Astrocyte of the spinal cord (primary cell): ENCODE measurements at places on chromosomes 12 and 14.

DNA sequence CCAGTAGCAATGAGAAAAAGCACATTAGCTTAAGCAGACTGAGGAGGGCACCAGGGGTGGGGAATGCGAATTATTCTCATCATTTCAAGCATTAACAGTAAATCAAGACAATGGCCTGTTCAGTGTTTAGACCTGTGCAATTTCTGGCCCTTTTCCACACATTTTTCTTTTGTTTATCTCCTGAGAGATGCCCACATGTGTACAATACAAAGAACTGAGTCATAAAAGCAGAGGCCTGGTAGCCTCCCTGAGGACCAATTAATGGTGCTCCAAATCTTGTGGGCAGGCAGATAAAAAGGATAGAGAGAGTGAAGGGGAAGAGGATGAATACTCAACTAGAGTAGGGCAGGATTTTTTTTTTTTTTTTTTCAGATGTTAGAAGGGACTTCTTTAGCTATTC, 480.8 kb downstream of the RERGL start:
- no peak for DNase-seq

DNA sequence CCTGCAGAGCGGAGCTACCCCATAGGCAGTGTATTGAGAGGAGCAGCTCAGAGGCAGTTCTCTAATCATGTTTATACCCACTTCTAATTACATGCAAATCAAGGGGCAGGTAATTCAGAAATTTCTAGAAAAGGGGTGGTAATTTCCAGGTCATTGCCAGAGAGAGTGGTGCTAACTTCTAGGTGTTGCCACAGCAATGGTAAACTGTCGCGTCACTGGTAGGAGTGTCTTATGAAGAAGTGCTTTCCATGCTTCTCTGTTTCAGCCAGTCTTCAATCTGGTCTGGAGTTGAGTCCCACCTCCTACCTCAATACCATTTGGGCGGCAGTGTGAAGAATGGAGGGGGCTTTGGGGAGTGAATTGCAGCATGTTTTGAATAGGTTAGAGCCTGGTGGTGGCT, 8.5 kb upstream of the AMN1 start:
- no peak for DNase-seq

DNA sequence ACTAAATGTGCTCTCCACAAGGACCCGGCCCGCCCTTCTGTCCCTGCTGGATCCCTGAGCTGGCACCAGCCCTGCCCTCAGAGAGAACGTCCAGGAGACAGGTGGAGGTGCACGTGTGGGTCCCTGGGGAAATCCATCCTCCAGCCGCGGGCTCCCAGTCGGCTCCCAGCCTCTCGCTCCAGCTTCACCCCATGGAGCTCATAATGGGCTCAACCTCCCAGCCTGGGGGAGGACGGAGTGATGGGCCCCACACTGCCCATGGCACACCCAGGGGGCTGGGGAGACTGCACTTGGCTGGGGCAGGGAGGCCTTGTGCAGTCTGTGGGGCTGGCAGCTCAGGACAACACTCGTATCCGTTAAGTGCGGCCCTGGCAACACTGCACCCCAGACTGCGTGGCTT, 250.5 kb downstream of the TMEM121 start:
- no peak for DNase-seq

- no peak for DNase-seq
These were observed 126.8 kb downstream of the TMTC1 start for GRCh38 chr12:29656762-29657538.

DNA sequence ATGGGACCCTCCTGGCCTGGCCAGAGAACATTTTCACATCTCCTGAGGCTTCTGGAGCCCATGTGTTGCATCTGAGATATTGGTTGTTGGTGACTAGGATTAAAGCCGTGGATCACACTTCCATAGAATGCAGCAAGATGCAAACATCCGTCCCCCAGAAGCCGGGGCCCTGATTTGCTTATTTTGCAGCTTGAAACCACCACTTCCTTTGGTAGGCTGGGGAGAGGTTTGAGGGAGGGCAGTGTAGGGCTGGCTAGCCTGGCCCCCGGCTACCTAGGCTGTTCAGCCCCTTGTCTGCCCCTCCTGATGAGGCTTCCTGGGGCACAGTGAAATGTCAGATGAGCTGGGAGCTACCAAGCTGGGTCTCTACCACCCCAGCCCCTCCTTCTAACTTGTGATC, 209.7 kb upstream of the PWP1 start:
- no peak for DNase-seq

- no peak for DNase-seq
These were observed 16.8 kb downstream of the GPATCH2L start for GRCh38 chr14:76168531-76168930.

DNA sequence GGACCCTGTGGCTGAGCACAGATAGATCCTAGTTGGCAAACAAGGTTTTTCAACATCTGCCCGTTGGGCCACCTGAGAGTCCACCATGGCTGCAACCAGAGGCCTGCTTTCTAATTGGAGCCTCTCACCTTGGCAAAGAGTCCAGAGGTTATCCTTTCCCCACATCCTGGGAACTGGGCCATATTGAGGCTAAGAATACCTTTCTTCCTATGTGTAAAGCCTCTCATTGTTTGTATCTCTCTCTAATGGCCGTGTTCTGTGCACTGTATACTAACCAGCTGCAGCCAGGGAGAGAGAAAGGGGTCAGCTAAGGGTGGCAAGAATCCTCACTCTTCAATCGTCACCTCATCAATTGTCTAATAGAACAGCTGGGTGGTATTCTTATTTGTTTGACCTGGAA, 79.1 kb upstream of the ST8SIA1 start:
- DNase-seq: no peak

DNA sequence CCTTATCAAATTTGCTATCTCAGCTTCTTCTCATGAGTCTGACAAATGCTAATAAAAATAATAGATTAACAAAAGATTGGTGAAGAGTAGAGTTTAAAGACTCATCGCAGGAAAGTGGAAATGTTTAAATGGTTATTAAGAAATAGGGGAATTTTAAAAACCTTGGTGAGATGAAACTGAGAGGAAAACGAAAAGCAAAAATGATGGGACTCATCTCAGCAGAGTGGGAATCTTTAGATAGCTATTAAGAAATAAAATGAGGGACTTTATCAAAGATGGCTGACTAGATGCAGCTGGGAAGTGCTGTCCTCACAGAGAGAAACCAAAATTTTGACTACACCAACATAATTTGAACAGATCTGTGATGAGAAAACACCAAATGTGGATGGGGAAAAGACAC, 79.2 kb upstream of the CD163 start:
- no peak for DNase-seq

- DNase-seq: no peak
These were observed 35.7 kb downstream of the WBP11 start for GRCh38 chr12:14767617-14768016.

GRCh38 chr12:47038270-47038748, 41.1 kb upstream of the PCED1B start:
- peak; percentile 49 for DNase-seq

DNA sequence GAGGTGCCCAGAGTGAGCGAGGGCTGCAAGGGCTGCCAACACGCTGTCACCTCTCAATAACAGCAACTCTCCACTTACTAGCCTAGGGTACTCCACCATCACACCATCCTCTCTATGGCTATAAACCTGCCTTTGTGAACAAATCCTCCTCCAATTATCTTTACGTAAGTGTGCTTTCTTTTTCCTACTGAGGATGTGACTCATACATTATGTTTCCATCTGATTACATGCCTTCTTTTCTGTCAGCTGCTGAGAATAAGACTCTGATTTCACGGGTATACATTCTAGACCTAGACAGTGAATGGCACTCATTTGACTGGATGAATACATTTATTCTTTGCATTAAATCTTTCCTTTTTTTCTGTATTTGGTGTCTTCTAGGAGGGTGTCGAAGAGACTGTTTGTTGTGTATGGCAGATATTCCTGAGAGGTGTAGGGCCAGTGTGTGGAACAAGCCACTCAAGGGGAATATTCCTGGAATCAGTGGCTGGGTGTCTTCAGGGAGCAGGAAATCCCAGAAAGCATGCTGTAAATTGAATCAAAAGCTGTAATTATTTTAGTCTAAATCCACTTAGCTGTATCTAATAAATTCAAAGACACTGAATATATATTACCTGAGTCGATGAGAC, 327.3 kb upstream of the TMTC1 start:
- DNase-seq: peak; percentile 70

- DNase-seq: no peak
These were observed 87.8 kb upstream of the PDE3A start for GRCh38 chr12:20280515-20280914.

- DNase-seq: no peak
These were observed 216.0 kb upstream of the EEA1 start for GRCh38 chr12:93145086-93145485.

DNA sequence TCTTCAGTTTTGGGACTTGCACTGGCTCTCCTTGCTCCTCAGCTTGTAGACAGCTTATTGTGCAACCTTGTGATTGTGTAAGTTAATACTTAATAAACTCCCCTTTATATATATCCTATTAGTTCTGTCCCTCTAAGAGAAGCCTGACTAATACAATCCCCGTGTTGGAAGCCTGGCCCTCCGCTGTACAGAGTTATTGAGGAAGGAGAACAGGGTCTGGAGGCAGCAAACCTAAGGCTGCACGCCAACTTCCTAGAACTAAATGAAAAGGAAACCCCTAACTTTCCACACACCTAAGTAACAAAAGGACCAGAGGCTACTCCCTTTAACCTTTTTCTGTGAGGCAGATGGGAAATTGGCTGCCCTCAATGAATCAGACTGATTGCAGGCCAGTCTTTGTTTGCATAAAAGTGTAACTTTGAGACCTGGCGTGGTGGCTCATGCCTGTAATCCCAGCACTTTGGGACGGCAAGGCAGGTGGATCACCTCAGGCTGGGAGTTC, 42.6 kb upstream of the LIMA1 start:
- no peak for DNase-seq

- no peak for DNase-seq
These were observed 25.3 kb downstream of the DDHD1 start for GRCh38 chr14:53127832-53128231.

- no peak for DNase-seq
These were observed 69.5 kb downstream of the SPPL3 start for GRCh38 chr12:120834489-120835303.

DNA sequence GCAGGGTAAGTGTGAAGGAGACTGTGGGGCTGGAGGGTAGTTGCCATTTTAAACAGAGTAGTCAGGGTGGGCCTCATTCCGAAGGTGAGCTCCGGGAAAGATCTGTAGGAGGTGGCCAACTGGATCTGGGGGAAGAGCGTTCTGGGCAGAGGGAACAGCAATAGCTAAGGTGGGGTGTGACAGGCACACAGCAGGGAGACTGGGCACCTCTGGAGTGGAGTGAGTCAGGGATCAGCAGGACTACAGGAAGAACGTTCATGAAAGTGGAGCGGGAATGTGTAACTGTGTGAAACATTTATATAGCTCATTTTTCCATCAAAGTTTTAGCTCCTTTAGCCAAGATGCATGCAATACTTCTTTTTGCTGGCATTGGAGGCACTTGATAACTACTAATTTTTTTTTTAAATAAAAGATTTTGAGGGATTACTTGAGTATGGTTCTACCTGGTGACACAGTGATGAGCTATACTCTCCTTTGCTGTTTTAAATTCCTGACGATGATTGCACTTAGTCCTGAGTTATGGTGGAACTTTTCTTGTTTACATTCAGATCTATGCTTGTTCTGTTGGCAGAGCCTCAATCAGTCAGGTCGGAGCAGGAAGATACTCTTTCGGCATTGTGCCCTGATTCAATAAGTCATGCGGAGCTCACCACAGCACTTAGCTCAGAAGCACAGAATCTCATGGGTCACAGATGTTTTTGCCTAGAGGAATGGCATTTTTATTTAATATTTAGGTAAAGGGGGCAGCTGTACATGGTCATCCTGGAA, 106.4 kb downstream of the WIF1 start:
- DNase-seq: no peak

- DNase-seq: no peak
These were observed 214.6 kb upstream of the NOS1 start for GRCh38 chr12:117576053-117576452.

GRCh38 chr14:93975791-93976476, 436 bp downstream of the ASB2 start:
- no peak for DNase-seq

DNA sequence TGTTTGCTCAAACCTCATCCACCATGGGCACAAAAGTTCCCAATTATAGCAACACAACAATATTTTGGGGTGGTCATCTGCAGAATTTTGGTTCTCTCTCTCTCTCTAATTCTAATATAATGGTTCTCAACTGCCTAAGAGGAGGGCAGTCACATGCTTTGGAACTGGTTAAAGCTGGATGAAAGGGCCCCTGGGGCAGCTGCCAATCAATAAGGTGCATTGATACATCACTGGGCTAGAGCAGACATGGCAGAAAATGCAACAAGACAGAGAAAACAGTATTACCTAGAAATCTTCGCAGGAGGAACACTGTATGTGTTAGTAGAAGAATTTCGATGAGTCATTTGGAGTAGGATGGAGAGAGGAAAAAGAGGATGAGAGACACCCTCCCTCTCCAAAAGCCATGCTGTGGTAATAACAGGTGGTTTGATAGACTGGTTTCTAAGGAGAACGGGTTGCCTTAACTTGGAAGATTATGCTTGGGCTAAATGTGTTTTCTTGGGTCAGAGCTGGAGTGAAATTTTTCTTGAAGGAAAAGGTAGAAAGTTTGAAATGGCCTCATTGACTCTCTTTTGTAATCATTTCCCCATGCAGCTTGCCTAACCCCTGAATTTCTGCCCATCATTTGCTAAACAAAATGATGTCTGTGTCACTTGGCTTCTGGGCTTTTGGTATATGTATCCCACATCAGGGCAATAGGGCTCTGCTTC, 67.1 kb upstream of the HIF1A start:
- no peak for DNase-seq

GRCh38 chr14:70094631-70095030, 94.1 kb downstream of the SLC8A3 start:
- no peak for DNase-seq

DNA sequence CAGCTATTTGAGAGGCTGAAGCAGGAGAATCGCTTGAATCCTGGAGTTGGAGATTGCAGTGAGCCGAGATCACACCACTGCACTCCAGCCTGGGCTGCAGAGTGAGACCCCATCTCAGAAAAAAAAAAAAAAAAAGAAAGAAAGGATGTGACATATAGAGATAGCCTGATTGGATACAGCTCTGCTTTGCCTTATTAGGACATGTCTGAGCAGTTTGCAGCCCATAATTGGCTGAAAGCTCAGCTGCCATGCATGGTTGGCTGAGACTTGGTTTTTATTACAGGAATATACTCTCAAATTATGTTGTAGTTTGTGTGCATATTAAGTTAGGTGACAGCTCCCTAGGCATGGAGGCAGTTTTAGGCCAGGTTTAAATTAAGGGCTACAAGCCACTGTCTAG, 6.3 kb downstream of the TIGAR start:
- DNase-seq: no peak
